ENCODE measurements at places on chromosomes 5 and 9.
A peak's percentile ranks its signal among the peaks of the same experiment; 100 is the strongest.

DNA sequence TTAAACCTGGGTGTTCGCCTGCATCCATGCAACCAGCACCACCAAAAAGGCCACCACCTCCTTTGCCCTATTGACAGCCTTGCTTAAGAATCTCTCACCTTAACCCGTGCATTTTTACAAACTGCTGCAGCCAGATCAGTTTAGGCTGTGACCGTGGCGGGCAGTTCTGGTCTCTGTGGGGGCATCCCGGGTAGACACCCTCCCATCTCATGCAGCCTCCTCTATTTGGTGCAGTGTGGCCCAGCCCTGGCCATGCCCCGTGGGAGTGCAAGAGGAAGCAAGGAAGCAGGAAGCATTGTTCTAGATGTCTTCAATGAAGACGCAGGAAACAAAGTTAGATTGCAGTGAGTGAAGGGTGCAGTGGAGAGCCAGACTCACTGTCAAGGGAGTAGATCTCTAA lies 108.8 kb upstream of the MVB12B start:
- no peak for DNase-seq

DNA sequence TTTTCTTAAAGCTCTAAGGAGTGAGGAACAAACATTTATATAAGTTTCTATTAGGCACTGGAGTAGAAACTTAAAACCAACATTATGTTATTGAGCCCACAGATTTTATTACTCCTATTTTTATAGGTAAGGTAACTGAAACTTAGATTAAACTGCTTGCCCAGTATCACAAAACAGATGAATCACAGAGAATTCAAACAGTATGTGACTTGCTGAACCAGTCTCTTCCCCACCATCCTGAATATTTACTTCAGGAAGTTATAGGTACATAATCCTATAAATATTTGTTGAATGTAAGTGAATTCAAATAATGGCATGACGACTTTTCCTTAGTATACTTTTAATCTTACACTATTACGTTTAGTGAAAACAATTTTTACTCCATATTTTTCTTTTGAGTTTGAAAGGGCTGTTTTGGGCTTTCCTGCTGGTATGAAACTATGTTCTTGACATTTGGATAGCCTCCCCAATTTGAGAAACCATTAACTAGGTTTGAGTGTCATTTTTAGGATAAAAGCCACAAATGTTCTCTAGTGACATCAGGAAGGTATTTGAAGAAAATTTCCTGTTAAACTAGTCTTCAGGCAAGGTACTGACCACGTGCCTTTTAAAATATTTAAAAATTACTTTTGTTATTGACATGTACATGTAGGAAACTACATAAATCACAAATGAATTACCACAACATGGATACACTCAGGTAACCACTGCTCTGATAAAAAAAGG lies 39.3 kb downstream of the PRRC1 start:
- DNase-seq: no peak

DNA sequence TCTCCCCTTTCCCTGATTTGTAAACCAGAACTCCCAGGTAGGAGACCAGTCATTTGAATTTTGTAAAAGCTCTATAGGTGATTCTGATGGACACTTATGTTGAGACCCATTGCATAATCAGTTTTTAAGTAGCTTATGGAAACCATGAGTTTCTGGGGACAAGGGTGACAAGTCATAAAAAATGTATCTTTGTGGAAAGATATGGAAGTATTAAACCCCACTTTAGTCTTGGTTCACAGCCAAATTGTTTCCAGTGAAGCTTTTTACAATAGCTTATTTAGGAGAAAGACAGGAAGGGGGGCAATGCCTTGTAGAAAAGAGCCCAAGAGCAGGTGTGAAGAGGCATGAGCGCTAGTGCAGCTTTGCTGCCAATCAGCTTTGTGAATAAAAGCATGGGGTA lies 453 bp upstream of the CCL28 start:
- DNase-seq: no peak

DNA sequence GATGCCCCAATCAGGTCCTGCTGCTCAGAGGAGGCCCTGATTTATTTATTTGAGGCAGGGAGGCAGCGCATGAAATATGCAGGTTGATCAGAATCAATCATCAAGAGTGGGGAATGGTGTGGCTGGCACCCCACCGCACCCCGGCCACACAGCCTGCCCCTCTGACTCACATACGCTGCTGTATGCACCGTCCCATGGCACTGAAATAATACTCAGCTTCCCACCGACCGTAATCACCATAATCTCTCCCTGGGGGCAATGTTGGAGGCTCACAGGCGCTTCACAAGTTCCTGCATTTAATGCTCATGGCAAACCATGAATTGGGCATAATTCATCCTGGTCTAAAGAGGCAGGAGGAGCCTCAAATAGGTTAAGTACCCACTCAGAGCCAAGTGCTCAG lies 141.2 kb upstream of the TBC1D2 start:
- no peak for DNase-seq

DNA sequence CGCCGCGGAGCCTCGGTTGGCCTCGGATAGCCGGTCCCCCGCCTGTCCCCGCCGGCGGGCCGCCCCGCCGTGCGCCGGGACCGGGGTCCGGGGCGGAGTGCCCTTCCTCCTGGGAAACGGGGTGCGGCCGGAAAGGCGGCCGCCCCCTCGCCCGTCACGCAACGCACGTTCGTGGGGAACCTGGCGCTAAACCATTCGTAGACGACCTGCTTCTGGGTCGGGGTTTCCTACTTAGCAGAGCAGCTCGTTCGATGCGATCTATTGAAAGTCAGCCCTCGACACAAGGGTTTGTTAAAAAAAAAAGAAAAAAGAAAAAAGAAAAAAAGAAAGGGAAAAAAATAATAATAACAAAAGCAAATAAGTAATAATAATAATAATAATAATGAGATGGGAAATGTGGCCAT lies 112.8 kb downstream of the GCNT1 start:
- no peak for DNase-seq

GRCh38 chr9:81113453-81114124 lies 575.8 kb downstream of the TLE1 start:
- no peak for DNase-seq

GRCh38 chr5:108369167-108369566 lies 12.7 kb downstream of the FBXL17 start:
- DNase-seq: no peak

- DNase-seq: no peak
Observed at GRCh38 chr9:135255841-135256580, 168.5 kb downstream of the OLFM1 start.

GRCh38 chr5:78334811-78335210 lies 25.6 kb upstream of the SCAMP1 start:
- no peak for DNase-seq

- no peak for DNase-seq
Observed at GRCh38 chr5:14265570-14265969, 122.4 kb downstream of the TRIO start.

- DNase-seq: peak; percentile 91
Observed at GRCh38 chr9:129885670-129886106, 50.4 kb downstream of the USP20 start.

GRCh38 chr5:178514851-178515418 lies 75.3 kb downstream of the COL23A1 start:
- no peak for DNase-seq

GRCh38 chr5:40677456-40677855 lies 2.3 kb upstream of the PTGER4 start:
- DNase-seq: no peak

- DNase-seq: no peak
Observed at GRCh38 chr5:115306011-115306536, 9.6 kb upstream of the CCDC112 start.

- DNase-seq: no peak
Observed at GRCh38 chr5:175460126-175460525, 16.1 kb upstream of the DRD1 start.

GRCh38 chr5:102969641-102970040 lies 150.3 kb downstream of the GIN1 start:
- DNase-seq: no peak

DNA sequence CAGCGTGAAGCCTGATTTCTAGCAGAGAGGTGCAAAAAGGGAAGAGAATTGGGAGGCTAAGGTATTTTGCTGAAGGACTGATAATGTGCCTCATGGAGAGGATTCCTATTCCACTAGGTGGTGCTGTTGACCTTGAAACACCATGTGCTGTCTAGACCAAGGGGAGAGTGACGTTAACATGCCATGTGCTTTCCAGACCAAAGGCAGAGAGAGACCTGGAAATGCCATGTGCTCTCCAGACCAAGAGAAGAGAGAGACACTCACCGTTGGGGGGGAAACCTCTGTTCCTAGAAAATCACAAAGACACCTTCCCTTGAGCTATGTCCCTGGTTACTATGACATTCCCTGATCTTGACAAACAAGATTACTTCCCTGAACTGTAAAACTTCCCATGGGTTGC lies 286.0 kb upstream of the TUSC1 start:
- DNase-seq: no peak

GRCh38 chr9:134619448-134619982 lies 22.1 kb upstream of the COL5A1 start:
- DNase-seq: no peak

GRCh38 chr5:54541823-54542783 lies 24.5 kb downstream of the SNX18 start:
- no peak for DNase-seq

- no peak for DNase-seq
Observed at GRCh38 chr5:80987078-80987766, 27.1 kb downstream of the RASGRF2 start.

GRCh38 chr5:528629-529511 lies 4.6 kb upstream of the SLC9A3 start:
- DNase-seq: no peak

DNA sequence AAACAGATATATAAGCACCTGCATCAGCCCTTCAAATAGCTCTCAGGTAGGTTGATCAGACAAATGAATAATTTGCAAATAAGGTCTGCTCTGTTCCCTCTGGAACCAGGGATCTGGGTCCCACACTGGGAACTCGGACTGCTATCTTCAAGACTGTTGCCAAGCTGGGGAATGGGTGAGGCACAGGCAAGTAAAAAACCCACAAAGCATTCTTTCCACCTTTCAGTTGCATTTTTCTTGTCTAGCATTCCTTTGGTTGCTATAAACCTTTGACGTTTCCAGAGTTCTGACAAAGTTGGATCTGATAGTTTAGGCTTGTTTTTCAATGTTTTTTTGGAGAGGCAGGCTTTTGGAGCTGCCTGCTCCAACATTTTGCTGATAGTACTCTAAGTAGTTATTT lies 20.1 kb downstream of the FBXL17 start:
- no peak for DNase-seq

DNA sequence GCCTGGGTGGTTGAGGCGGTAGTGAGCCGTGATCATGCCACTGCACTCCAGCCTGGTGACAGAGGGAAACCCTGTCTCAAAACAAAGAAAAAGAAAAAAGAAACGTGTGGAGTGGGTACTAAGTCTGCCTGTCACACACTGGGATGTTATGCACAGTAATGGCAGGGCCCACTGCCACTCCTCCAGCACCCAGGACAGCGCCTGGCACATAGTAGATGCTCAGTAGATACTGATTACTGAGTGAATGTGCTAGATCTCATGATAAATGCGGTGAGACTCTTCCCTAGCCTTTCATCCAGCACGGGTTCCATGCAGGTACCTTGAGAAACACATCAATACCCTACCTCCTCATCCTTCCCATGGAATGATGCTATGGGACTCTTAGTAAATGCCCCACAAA lies 87.4 kb upstream of the HSPA9 start:
- DNase-seq: no peak

DNA sequence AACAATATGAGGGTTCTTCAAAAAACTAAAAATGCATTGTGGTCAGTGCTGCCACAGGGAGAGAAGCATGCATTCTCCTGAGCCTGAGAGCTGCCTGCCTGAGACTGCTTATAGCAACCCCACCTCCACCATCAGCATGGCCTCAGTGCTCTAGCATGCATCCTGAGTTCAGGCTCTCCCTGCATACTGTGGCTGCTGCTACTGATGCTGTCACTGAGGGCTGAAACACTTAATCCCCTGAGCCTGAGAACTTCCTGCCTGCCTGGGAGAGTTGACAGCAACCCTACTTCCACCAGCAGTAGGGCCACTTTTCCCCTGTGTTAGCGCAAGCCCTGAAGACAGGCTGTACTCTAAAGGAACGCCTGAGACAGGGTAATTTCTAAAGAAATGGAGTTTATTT lies 206.0 kb downstream of the FBXO4 start:
- no peak for DNase-seq

DNA sequence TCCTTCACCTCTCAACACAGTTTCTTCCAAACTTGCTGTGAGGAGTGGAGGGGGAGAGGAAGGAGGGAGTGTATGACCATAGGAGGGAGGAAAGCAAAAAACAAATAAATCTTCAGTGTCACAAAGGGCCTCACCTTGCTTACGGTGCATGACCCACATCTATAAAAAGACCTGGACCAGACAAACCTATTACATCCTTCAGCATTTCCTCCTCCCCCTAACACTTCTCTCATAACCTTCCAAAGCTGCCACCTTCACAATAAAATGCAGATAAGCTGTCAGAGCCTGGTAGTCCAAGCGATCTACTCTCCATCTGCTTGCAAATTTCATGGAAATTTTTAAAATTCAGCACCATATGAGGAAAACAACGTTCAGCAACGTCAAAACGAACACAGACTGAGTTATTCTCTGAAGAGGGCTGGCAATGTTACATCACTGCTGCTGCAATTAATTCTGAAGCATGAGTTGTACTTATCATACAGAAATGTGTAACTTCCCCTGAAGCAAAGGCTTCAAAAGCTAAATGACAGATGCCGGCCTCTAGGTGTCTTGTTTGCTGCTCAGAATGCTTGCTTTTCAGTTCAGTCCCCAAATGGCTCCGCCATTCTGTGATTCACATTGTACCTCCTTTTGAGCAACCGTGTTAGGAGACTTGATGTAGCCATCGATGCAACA lies 62.9 kb downstream of the EFNA5 start:
- no peak for DNase-seq

- DNase-seq: no peak
Observed at GRCh38 chr9:22211588-22212360, 202.7 kb upstream of the CDKN2B start.

GRCh38 chr9:135214706-135215105 lies 127.2 kb downstream of the OLFM1 start:
- DNase-seq: no peak

- DNase-seq: no peak
Observed at GRCh38 chr5:73150876-73151275, 22.1 kb upstream of the TMEM174 start.

DNA sequence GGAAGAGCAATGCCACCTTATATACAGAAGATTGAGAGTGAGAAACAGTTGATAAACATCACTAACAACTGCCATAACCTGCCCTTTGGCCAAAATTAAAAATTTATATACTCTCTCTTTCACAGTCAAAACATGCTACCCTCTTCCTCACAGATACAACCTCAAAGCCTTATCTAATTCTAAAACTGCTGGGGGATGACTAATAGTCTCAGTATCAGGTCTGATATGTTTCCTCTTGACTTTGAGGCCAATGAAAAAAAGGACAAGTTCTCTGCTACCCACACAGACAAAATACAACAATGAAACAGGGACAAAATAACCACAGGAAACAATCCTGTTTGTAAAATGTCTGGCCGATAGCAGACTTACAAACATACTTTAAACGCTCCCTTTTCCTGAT lies 485.6 kb upstream of the NUDT12 start:
- DNase-seq: no peak

GRCh38 chr9:4298255-4299004 lies 1.4 kb downstream of the GLIS3 start:
- DNase-seq: no peak

- DNase-seq: no peak
Observed at GRCh38 chr5:111743988-111744387, 13.0 kb downstream of the NREP start.
